ENCODE measurements at places on chromosomes 3 and 15.

GRCh38 chr15:94324117-94324826, 92.9 kb downstream of the MCTP2 start:
- DNase-seq = peak; percentile 27

- no peak for DNase-seq
These were observed 84.6 kb upstream of the COL6A5 start for GRCh38 chr3:130260918-130261317.

DNA sequence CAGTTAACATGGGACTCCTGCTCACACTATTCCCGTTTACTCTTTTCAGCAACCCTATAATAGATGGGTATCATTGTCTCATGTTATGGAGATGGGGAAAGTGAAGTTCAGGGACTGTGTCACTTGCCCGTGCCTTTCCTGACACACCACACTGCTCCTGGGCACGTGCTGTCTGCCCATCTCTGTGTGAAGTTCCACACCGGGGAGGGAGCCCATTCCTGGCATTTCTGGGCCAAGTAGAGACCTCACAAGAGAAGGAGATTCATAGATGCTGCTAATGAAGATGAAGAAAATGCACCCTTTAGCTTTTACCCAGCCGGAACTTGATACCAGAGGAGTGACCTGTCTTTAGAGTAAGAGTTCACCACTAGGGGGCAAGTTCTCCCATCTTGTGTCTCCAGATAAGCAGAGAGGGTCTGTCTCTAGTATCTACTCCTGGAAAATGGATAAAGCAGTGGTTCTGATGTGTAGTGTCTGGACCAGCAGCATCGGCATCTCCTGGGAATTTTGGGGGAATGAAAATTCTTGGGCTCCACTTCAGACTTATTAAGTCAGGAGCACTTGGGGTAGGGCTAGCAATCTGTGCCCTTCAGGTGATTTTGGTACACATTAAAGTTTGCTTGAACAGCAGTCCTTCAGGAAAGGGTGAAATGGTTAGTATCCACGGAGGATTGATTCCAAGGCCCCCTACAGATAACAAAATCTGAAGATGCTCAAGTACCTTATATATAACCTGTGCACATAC, 2.0 kb upstream of the TOPBP1 start:
- no peak for DNase-seq

DNA sequence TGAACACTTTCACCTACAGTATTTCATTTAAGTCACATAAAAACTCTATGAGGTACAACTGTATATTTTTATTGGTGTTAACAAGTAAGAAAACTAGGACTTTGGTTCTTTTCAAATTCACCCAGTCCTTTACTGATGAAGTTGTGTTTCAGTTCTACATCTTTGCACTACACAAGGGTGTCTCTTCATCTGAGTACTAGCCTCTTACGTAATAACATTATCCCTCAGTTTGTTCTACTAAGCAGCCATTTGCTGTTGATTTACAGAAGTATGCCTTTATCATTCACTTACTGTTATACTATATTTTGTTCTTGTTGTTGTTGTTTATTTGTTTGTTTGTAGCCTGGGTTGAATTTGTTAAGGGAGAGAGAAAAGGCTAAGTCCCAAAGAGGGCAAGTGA, 311.9 kb downstream of the PLOD2 start:
- DNase-seq = no peak

GRCh38 chr3:57152151-57153143, 12.7 kb downstream of the IL17RD start:
- DNase-seq = no peak

DNA sequence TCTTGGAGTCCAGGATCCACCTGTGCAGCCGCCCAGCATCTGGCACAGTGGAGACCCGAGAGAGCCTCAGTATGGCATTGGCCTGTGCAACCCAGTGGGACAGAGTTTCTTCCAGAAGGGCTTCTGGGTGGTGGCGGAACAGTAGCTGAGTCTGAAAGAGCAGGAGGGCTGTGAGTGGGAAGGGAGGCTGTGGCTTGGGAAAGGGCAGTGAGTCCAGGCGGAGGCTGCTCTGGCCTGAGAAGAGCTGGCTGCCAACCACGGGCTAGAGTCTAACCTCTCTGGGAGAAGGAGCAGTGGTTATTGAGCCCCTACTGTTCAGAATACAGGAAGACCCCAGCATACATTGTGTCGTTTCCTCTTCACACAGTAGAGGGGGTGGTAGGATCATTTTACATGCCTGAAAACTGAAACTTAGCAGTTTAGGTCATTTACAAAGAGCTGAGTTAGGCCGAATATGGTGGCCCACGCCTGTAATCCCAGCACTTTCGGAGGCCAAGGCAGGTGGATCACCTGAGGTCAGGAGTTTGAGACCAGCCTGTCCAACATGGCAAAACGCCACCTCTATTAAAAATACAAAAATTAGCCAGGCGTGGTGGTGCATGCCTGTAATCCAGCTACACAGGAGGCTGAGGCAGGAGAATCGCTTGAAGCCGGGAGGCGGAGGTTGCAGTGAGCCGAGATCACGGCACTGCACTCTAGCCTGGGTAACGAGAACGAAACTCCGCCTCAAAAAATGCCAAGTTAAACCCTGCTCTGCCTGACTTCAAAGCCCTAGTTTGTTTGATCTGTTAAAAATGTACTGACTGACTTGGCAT, 3.2 kb downstream of the AEN start:
- no peak for DNase-seq

DNA sequence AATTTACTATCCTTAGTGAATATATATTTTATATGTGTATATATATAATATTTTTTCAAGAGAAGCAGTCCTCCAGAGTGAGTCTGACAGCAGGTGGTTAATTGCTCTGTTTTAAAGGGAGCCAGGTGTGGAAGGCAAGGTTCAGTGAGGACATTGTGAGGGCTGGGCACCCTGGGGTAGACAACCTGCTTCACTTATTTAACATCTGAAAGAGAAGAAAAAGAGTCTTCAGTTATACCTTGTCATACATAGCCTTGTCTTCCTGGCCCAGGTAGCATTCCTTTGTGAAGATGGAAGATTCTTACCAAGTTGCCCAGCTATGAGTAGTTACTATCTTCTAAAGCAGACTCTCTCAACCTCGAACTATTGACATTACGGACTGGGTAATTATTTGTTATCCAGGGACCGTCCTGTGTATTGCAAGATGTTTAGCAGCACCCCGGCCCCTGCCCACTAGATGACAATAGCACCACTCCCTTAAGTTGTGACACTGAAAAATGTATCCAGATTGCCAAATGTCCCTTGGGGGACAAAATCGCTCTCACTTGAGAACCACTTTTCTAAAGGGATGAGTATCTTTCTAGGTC, 336.0 kb upstream of the TRIM42 start:
- no peak for DNase-seq

DNA sequence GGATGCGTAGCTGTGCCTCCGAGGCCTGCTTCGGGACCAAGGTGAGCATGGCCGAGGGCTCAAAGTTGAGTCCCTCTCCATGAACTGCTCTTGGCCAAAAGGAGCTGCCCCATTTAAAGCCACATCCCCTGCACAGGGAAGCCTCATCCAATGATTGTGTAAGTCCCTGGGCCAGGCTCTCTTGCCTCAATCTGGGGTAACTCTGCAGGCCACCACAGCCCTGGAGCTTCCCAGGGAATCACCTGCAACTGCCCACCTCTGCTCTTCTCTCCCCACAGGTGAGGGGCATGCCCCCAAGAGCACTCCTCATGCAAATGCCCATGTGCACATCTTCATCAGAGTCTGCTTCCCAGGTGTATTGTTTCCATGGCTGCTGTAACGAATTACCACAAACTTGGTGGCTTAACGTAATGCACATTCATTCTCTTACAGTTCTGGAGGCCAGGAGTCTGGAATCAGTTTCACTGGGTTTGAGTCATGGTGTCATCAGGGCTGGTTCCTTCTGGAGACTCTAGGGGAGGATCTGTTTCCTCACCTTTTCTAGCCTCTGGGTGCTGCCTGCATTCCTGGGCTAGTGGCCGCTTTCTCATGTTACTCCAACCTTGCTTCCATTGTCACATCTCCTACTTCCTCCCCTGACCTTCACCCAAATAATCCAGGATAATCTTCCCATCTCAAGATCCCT, 25.0 kb upstream of the LOXL1 start:
- no peak for DNase-seq

- no peak for DNase-seq
These were observed 184.1 kb upstream of the CCDC54 start for GRCh38 chr3:107193116-107193515.
